NCI-H226 (cell line): ENCODE measurements at places on chromosomes 1 and 21.

- no peak for DNase-seq
These were observed 189.1 kb upstream of the C1orf87 start for GRCh38 chr1:60262701-60263100.

DNA sequence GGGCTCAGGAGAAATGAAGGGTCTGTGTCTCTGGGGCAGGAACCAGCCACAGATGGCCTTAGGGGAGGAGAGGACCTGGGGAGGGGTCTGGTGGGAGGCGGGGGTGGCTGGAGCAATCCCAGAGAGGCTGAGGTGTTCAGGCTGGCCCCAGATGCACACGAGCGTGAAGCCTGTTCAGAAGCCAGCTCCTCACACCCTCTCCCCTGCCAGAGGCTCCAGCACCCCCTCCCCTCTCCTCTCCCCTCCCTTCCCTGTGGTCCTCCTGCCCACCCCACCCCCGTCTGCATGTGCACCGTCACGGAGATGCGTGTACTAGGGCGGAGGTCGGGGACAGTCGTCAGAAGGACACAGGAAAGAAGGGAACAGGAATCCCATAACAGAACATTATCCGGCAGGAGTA is 115.0 kb upstream of the COL6A1 start:
- no peak for DNase-seq

DNA sequence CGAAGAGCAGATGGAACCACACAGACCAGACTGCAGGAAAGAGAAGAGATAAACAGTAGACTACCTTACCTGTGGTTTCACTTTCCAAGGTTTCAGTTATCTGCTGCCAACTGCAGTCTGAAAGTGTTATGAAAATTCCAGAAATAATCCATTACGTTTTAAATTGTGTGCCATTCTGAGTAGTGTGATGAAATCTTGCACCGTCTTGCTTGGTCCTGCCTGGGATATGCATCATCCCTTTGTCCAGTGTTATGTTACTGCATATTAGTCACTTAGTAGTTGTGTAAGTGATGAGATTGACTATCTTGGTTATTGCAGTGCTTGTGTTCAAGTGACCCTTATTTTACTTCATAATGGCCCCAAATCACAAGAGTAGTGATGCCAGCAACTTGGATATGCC is 33.9 kb downstream of the DNAJC6 start:
- DNase-seq = peak; percentile 57

GRCh38 chr1:198272492-198272891 is 115.7 kb downstream of the NEK7 start:
- DNase-seq = peak; percentile 66

GRCh38 chr1:214542275-214543199 is 8.9 kb downstream of the PTPN14 start:
- DNase-seq = no peak

DNA sequence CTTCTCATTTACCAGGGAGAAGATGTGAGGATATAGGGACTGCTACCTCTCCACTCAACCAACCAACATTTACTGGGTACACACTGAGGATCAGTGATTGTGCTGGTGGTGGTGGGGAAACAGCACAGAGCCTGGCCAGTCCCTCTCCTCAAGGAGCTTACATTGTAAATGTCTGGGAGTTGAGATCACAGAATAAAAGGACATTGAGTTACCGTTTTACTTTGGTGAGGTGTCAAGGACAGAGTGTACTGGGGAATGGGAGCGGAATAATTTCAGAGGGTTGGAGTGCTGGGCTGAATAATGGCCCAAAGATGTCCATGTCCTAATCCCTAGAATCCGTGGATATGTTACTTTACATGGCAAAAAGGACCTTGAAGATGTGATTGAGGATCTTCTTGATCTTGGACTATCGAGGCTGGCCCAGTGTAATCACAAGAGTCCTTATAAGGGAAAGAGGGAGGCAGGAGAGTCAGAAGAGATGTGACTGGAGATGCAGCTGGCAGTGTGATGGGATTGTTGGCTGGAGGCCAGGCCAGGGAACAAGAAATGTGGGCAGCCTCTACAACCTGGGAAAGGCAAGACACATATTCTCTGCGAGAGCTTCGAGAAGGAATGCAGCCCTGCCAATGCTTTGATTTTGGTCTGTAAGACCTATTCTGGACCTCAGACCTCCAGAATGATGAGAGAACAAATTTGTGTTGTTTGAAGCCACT is 26.6 kb upstream of the RWDD3 start:
- no peak for DNase-seq

DNA sequence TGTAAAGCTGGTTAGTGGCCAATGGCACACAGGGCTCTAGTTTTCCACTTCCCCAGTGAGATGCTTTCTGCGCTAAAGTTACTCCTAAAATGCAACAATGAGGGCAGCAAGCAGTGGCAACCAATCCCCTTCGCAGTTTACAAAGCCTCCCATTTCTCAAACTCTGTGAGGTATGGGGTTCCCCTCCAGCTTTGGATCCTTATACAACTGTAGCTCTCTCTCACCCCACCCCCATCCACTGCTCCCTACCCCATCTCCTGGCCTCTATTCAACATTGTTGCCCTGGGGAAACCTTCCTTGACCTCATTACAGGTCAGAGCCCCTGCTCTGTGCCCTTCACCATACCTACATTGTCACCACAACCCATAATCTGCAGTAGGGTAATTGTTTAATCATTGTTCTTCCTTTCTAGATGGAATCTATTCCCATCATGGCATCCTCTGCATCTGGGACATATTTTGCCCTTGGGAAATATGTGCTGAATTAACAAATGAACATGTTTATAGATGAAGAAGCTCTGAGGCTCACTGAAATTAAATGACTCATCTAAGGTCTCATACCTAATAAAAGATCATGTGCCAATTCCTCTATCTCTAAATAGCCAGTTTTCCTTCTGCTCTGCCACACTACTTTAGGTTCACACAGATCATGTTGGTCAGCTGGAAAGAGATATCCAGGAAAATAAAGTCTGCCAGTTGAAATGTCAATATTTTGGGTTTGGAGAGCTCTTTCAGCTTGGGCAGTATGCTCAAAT is 12.6 kb downstream of the KIAA0040 start:
- DNase-seq = no peak

- DNase-seq = no peak
These were observed 223.6 kb downstream of the SRGAP2C start for GRCh38 chr1:121408354-121408753.

DNA sequence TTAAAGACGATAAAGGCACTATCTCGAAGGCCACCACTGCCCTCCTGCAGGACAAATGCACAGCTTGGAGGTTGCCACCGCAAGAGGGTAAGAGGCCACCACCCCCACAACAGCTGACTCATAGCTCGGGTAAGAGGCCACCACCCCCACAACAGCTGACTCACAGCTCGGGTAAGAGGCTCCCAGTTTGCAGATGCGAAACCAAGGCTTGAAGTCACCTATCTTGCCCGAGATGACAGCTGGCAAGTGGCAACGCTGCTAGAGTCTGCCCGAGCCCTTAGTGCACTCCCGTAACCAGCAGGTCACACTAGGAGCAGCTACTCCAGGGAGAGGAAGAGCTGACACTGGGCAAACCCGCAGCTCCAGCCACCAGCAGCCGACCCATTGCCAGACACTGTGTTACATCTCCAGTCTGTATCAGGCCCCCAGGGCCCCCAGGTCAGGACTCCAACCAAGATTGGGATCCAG is 17.1 kb upstream of the SPSB1 start:
- peak; percentile 40 for DNase-seq

DNA sequence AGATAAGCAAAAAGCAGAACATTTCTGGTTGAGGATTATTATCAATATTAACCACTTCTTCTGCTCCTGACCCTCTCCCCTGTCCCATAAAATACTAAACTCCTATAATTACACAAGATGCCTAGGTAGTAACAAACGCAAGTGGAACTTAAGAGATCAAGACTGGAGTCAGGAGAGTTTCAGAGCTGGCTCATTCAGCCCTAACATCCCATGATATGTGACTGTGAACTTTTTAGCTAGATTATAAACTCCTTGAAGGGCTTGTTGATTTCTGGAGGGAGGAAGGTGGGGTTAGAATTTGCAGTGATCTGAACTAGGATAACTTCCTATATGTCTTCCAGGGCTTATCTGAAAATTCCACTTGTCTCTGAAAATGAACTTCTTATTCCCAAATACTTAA is 130.6 kb downstream of the TGFB2 start:
- no peak for DNase-seq

- no peak for DNase-seq
These were observed 40.0 kb downstream of the L1TD1 start for GRCh38 chr1:62234688-62235087.

DNA sequence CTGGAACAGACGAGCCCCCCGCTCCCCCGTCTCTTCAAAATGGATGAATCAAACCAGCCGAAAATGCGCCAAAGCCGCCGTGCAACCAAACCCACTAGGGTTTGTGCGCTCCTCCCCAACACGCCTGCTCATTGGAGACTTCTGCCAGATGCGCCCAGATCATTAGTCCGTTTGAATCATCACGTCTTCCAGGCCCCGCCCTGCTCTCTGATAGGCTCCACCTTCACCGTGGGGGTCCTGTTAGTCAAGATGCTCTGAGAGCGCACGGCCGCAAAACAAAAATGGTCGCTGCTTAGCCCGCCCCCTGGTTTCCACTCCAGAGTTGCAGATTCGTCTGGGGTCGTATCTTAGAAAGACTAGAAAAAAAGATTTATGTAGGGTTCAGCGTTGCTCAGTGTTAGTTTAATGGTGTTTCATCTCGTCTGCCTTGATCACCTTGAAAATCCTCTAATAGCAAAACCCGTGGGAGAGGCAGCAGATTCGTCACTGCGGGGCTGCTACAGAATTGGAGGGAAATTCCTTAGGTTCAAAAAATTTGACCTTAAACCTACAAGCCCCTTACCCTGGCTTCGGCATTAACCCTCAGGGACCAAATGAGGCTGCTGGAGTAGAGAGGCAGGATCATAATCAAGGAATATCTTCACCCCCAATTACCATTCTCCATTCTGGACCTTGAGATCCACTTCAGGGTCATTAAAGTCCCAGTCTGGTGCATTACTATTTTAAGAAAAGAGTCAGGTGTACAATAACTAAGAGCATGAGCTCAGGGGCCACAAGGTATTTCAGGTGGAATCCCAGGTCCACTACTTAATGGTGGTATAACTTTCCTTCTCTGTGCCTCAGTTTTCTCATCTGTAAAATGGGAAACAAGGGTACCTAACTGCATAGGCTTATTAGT is at the start of gene NUCKS1:
Gene NUCKS1 (minus strand): TSS at position 45 of the 898 bp plus-strand sequence. CDS start 209 bp downstream, outside the sequence.
- peak; percentile 97 for DNase-seq

DNA sequence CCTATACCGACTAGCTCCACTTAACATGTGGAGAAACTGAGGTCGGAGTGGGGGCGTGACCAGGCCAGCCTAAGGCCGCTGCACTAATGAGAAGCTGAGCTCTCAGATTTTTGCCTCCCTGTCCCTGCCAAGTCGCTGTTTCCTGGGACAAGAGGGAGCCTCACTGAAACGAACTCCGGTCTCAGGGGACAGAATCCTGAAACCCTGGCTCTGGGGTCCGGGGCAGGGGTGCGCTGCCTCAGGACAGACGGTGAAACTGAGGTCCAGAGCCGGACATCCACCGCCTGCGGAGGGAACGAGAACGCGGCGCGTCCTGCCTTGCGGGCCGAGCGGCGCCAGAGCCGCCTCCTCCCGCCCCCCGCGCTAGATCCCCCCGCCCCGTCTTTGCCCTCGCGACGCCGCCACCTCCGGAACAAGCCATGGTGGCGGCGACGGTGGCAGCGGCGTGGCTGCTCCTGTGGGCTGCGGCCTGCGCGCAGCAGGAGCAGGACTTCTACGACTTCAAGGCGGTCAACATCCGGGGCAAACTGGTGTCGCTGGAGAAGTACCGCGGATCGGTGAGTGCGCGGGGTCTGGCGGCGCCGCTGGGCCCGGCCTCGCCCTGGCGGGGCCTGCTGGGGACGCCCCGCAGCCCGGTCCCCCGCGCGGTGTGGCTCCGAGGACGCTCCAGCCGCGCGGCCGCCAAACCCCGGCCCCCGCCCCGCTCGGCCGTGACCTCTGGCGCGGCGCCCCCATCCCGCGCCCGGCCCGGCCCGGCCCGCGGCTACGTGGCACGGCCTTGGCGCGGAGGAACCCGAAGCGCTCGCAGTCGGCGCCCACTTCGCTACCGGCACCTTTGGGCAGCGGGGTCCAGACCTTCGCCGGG is at the start of gene GPX7:
Gene GPX7 (plus strand): TSS at position 381 of the 865 bp plus-strand sequence. CDS start 39 bp downstream, at position 420.
- no peak for DNase-seq
